ENCODE measurements at places on chromosomes 7 and 10.

- peak; percentile 16 for DNase-seq
These were observed 34.7 kb downstream of the MRPS24 start for GRCh38 chr7:43834463-43835251.

GRCh38 chr10:80900661-80901060, 363.0 kb downstream of the SH2D4B start:
- no peak for DNase-seq

- no peak for DNase-seq
These were observed 86.2 kb downstream of the APBB1IP start for GRCh38 chr10:26524161-26524896.

DNA sequence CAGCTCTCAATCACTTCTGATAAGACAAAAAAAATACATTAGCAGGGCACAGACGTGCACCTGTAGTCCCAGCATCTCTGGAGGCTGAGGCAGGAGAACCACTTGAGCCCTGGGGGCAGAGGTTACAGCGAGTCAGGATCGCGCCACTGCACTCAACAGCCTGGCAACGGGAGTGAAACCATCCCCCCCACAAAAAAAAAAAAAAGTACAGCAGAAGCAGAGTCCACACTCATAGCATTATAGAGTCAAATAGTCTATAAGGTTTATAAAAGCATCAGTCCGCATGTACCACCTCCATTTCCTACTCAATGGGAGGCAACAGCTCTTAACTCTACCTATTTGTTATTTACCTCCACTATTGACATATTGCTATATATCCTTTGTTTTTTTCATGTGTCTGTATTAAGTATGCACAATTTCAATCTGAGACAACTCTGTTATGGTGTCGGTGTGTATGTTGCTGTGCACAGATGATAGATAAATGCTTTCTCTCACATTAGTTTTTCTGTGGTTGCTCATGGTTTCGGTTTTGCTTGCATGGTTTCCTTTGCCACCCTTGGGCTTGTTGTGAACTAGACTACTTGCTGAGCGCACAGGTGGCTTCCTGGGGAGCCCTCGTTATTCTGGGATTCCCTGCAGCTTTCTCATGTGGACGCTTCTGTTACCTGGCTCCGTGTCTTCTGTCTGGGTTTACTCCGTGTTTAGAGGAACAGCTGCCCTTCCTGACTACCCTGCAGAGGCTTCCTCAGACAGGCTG, 40.4 kb downstream of the PROSER2 start:
- DNase-seq = no peak

- DNase-seq = no peak
These were observed 31.1 kb downstream of the DAGLB start for GRCh38 chr7:6416516-6417145.

DNA sequence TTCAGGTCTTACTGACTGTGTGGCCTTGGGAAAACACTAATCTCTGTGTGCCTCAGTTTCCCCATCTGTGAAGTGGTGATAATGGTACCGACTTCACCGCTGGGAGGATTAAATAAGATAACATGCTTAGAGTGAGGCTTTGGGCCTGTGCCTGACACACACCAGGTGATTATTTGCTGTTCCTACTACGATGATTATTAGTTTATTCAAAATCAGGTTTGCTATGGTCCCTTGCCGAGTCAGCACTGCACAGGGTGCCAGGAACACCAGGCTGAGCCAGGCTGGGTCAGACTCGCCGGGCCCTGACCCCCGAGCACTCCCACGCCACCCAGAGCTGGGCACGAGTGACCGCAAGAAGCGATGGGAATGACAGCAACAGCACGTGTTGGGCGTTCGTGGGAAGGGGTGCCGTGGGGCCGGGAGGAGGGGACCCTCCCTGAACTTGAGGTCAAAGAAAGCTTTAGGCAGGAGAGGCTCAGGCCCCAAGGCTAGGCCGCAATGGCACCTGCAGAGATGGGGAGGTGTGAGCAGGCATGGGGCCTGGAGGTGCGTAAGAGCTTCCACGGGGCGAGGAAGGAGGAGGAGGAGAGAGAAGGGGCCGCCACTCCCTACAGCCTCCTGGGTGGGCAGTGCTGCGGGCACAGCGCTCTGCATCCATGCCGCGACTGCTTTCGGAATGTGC, 325.4 kb downstream of the DNAJB6 start:
- no peak for DNase-seq

- DNase-seq = peak; percentile 42
These were observed 19.4 kb downstream of the SCRN1 start for GRCh38 chr7:29970158-29970557.

DNA sequence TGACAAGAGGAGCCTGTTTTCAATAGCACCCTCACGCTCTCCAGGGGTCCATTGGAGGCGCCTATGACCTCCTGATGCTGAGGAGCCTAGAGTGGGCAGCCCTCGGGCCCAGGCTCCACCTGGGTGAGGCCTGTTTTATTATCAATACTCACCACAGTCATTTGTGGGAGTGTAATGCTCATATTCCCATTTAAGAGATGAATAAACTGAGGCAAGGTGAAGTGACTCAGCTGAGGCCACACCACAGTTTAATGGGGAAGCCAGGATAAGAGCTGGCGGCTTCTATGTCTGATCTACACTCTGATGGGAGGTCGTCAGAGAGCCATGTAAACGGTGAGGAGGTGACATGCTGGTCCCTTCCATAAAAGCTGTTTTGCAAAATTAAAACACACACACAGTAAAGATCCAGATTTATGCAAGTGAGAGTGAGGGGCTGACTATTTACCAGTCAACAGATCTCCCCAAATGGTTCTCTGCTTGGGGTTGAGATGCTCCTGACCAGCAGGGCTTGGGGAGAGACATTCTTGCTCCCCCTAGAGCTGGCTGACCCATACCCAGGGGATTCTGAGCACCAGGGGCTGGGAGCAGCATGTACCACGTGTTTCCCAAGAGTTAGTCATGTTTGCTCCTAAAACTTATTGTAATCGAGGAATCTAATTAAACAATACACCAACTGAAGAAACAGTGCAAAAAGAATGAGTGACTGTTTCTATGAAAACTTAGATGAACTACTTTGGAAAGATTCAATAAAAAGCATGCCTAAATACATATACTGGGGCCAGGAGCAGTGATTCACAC, 81.0 kb upstream of the INSIG1 start:
- peak; percentile 23 for DNase-seq

DNA sequence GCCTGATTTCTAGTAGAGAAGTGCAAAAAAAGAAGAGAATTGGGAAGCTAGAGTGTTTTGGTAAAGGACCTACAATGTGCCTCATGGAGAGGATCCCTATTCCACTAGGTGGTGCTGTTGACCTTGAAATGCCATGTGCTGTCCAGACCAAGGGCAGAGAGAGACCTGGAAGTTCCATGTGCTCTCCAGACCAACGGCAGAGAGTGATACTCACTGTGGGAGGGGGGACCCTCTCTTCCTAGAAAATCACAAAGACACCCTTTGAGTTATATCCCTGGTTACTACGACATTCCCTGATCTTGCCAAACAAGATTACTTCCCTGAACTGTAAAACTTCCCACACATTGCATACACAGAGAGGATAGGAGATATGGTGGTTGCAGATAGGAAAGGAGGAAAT, 212.7 kb upstream of the ZNF804B start:
- DNase-seq = peak; percentile 3

- no peak for DNase-seq
These were observed 785.9 kb downstream of the GATA3 start for GRCh38 chr10:8840356-8840755.

DNA sequence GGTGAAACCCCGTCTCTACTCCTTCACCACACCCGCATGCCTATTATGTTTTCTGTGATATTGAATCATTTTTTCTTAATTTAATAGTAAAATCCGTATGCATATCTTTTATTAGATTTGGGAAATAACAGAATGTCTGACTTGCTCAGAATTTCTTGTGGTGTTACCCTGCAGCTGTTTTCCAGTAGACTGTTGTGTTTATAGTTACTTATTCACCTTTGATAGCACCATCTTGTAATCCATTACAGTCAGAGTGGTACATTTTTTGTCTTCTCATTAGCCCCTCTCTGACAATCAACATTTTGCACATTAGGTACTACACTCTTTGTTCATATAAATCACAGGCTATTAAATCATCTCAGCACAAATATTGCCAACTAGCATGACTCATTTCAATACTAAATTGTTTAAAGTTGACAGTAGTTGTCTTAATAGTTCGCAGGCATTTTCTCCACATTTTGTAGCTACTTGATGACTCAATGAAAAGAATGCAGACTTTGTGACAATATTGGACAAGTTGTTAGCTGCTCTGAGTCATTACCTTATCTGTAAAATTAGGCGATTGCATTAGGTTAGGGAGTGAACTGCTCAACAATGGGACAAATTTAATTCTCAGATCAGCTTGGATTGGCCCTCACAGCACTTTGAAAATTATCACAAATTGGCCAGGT, 17.8 kb upstream of the SLC16A12 start:
- peak; percentile 86 for DNase-seq

DNA sequence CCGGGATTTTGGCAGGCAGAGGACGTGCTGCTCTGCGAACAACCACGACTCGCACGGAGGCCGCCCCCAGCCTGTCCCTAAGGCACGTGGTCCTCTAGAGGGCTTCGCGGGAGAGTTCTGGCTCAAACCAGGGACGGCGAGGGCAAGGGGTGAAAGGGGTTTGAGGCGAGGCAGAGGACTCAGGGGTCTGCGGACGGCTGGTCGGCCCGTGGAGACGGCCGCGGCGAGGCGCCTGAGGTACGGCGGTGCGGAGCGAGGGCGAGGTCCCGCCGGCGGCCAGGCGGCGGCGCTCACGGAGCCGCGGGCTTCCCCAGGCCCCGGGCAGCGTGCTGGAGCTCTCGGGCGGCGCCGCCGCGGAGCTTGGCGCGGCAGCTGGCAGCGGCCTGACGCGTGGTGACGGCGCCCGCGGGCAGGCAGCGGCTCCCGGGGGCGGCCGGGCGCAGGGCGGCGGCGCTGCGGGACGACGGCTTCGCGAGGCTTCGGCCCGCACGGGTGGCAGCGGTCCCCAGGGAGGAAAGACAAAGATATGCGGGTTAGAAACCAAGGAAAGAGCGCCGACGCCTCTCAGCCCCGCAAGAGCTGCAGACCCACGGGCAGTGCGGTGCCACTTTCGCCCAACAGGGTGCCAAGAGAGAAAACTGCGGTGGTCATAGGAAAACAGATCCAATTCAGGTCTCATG, 44.8 kb downstream of the ZNF800 start:
- DNase-seq = peak; percentile 64

GRCh38 chr7:133358708-133359107, 105.8 kb downstream of the EXOC4 start:
- peak; percentile 51 for DNase-seq

- peak; percentile 98 for DNase-seq
These were observed 26.5 kb downstream of the TNRC18 start for GRCh38 chr7:5396999-5397663.

GRCh38 chr10:125038637-125039036, 96.7 kb downstream of the ZRANB1 start:
- DNase-seq = no peak

All from foreskin fibroblast (primary cell).